Forelimb muscle (tissue), 1 donor: ENCODE measurements at places on chromosomes 6 and 20. TPM values are rescaled to one million over a fixed set of nuclear protein-coding genes. Genes with fewer than 3 reads are reported as not detected.

GRCh38 chr6:124962639-124963415, 590 bp downstream of the RNF217 start:
- DNase-seq, result no peak

GRCh38 chr6:12119085-12119588, 107.0 kb downstream of the HIVEP1 start:
- no peak for DNase-seq

The HMGCLL1 gene
- polyA plus RNA-seq, result 5.6 TPM

DNA sequence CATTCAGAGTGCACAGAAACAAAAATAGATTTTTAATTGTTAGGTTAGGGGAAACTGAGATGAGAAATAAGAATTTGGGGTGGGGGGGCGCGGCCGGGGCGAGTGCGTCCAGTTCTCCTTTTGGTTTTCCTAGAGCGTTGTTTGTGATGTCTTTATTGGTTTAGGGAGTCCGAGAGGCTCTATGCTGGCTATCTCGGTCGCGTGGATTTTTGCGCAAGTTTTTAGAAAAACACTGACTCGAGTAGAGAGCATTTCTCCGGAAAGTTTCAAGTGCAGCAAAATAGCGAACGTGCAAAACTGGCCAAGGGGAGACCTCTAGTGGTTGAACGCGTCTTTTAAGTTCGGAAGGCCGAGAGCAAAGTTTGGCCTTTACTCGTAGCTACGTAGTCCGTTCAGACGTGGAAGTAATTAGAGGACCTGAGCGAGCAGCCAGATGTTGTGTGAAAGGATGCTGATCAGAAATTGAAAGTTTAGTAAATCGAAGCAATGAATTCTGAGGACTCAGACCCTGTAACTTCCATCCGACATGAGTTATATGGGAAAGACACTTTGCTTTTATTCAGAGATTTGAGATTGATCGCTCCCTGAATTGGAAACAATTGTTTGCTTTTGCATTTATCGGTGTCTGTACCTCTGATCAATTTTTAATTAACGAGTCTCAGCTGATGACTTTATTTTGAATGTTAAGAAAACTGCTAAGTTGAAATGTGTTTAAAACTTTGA, 2.7 kb downstream of the L3MBTL3 start:
- peak; percentile 96 for DNase-seq

The CYP21A2 gene
- 1.0 TPM for polyA plus RNA-seq

- no peak for DNase-seq
Measured at GRCh38 chr6:72955666-72956065, 269.6 kb downstream of the KHDC1L start.

GRCh38 chr6:17884498-17885478, 102.6 kb downstream of the KIF13A start:
- DNase-seq, result no peak

The SPAG4 gene
- 1.9 TPM for polyA plus RNA-seq

- no peak for DNase-seq
Measured at GRCh38 chr20:10449270-10449669, 14.2 kb downstream of the SLX4IP start.

The REM1 gene
- polyA plus RNA-seq, result 5.8 TPM

The MUCL3 gene
- not detected for polyA plus RNA-seq

GRCh38 chr6:54266400-54266923, 41.8 kb upstream of the TINAG start:
- no peak for DNase-seq

GRCh38 chr6:87654122-87654521, 47.9 kb downstream of the AKIRIN2 start:
- no peak for DNase-seq

The ASIP gene
- polyA plus RNA-seq, result 0.63 TPM

DNA sequence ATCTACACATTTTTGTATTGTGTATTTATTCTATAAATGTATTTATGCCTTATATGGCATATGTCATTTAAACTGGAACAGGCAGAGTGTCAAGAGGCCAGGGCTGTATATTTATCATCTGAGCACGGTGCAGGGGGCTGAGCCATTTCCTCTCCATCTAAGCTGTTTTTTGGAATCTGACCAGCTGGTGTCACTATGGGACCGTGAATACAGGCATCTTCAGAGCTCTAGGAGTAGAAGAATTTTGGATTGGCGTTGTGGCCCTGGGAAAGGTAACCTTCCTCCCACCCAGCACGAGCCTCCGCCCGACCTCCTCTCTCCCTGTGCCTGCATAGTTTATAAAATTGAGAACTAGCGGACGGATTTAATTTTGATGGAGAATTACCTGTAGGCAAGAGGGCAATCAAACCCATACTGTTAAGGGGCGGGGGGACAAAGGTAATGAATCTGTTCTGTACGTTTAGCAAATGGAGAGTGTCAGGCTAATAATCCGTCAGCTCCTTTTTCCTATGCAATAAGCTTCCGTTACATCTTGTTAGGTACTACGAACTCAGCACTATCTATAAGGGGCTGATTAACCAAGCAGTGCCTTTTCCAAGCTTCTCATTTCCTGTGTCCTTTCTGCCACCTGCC, 29.0 kb upstream of the EEF1E1 start:
- DNase-seq, result peak; percentile 1

DNA sequence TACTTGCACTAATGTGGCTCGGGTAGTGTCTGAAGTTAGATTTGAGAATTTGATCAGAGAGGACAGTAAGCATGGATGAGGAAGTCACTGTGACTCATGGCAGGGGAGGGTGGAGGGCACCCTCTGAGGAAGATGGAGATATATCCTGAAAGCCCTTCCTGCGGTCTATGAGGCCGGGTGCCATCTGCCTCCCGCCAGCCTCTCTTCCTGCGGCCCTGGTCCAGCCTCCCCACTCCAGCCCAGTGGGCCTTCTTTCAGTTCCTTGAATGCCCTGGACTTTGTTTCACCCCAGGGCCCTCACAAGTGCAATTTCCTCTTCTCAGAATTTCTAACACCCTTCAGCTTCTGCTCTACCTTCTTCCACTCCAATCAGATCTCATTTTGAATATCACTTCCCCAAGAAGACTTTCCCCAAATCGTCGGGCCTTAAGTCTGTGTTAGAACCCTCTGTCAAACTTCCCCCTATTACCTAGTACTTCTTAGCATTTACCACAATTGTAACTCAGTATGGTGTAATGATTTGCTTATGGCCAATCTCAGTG, 20.2 kb upstream of the TNFAIP3 start:
- DNase-seq, result no peak

The KHDC1L gene
- polyA plus RNA-seq, result 0.54 TPM

DNA sequence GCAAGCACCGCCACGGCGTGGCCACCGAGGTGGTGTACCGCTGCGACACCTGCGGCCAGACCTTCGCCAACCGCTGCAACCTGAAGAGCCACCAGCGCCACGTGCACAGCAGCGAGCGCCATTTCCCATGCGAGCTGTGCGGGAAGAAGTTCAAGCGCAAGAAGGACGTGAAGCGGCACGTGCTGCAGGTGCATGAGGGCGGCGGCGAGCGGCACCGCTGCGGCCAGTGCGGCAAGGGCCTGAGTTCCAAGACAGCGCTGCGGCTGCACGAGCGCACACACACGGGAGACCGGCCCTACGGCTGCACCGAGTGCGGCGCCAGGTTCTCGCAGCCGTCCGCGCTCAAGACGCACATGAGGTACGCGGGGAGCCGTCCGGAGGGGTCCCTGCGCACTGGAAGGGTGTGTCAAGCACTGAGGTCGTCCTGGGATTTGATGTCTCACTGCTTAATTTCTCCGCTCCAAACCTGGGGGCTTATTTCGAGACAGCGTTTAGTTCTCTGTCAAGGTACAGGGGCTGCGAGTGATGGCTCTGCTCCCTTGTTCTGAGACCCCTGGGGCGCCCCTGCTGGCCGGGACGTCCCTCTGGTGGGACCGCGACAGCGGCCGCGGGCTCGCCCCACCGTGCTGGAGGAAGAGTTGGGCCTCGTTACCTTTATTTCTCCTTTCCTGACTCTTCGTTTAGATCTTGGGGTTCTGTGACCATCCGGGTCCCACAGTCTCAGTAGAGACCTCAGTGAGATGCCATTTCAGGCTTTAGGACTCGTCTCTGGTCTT, 3.6 kb downstream of the GZF1 start:
- DNase-seq, result no peak

The RIPPLY2 gene
- polyA plus RNA-seq, result not detected

- peak; percentile 68 for DNase-seq
Measured at GRCh38 chr6:108294727-108295625, at the start of gene AFG1L. Gene AFG1L (plus strand): TSS chr6:108295054. CDS start chr6:108295080, 26 bp downstream.

GRCh38 chr6:166027761-166028160, 139.9 kb downstream of the TBXT start:
- DNase-seq, result no peak

GRCh38 chr6:35724059-35724458, 12.8 kb upstream of the ARMC12 start:
- no peak for DNase-seq

DNA sequence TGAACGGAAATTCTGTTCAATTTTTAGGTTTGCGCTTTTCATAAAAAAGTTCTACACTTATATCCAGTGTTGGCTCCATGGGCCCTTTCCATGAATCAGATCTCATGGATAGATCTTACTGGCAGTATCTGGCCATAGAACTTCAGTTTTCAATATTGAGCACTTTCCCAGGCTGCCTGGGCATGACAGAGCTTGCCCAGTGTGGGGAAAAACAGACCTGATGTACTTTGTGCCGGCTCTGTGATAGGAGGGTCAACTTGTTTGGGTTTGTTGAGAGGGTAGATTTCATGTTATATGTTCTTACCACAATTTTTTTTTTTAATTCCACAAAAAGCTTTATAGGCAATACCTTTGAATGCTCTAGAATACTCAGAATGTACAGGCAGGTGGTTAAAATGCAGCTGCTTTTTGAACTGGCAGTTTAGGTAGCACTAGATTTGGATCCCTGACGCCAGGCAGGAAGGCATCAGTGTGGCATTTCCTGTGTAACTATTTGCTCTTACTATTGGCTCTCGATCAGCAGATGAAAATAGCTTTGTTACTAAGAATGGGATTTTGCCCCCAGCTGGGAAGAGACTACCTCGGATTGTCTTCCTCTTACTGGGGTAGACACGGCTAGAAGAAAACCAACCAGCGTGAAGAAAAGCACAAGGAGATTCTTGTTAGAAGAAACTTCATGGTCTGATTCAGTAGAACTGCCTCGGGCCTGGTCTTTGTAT, 404.9 kb upstream of the SOX4 start:
- DNase-seq, result no peak

- no peak for DNase-seq
Measured at GRCh38 chr6:142855893-142856623, 88.9 kb downstream of the HIVEP2 start.

- no peak for DNase-seq
Measured at GRCh38 chr20:61308477-61308774, 56.4 kb downstream of the CDH4 start.

DNA sequence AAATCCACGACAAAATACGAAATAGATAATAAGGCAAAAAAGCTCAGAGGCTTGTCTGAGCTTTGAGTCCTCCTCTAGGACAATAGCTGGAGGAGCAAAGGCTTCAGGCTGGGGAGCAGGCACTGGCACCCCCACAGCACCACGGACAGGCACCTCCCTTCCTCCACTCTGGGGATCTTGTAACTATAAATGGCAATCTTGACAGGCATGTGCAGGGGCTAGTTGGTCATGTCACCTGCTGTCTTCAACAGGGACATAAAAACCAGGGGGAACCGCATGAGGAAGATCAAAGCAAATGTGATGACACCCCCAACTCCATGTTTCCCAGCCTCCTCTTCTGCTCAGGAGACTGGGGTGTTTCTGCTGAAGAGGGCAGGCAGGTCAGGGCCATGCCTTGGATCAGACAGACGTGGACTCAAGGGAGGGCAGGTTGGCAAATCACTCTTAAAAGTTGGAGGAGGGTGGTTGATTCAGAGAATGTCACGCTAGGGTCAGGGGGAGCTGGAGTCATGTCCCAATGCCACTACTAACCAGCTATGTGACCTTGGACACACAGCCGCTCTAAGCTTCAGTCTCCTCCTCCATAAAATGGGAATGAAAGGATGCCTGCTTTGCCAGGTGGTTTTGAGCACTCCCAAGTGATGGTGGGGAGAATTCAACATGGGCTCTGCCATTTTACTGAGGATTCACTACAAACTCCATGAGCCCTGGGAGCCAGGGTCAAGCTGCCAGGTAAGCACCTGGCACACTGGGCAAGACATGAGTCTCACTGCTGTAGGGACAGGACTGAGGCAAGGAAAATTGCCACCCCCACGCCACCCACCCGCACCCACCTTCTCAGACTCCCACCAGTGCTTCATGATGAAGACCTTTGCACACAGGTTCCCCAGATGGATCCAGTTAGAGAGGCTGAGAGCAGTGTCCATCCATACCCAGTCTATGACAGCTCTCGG, 48.0 kb downstream of the NPEPL1 start:
- DNase-seq, result no peak

The JPH2 gene
- polyA plus RNA-seq, result 105 TPM

The RHAG gene
- 0.80 TPM for polyA plus RNA-seq

The CCR6 gene
- polyA plus RNA-seq, result not detected

The LY6G6F gene
- not detected for polyA plus RNA-seq

The HCK gene
- polyA plus RNA-seq, result 3.5 TPM

DNA sequence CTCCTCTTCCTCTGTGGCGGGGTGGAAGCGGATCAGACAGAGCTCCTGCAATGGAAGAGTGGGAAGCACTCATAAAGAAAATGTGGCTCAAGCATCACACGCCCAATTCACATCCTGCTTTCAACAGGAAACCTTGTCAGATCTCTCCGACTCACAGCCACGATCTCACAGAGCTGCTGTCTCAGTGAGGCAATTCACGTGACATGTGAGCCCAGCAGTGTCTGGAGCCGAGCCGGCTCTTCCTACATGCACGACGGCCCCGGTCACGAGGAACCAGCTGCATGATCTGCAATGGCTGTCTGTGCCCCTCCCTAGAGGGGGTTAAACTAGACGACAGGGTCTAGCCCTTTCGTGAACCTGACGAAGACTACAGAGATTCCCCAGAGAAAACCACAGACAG, 29.5 kb upstream of the TCFL5 start:
- DNase-seq, result no peak

DNA sequence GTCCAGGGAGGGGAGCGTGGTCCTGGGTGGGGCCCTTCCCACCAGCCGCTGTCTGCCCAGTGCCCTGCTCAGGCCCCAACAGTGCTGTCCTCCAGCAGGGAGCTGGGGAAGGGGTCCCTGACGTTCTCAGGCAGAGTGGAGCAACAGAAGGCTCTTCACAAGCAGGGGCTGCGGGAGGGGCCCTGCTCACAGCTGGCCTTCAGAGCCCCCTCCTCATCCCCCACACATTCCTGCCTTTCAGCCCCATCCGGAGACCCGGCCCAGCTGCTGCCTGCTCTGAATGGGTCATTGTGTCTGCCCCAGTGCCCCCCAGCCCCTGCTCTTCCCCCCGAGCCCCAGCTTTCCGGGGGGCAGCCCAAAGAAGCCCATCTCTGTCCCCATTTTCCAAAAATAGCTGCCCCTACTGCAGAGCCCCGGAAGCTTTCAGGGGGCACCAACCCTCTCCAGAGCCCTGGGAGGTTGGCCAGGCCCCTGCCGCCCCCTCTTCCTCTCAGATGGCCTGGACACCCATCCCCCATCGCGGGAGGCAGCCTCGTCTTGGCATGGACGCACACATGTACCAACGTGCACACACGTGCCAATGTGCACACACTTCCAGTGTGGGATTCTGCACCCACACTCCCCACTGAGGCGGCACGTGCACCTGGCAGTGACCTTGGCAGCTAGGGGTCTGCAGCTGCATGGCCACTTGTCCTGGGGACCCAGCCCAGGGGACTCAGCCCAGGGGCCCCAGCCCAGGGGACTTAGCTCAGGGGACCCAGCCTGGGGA, 3.7 kb downstream of the COL20A1 start:
- no peak for DNase-seq

The SEL1L2 gene
- polyA plus RNA-seq, result not detected

The SIRPG gene
- polyA plus RNA-seq, result not detected

The UBE2C gene
- polyA plus RNA-seq, result 27.1 TPM
